ENCODE measurements at places on chromosomes 4 and X.

DNA sequence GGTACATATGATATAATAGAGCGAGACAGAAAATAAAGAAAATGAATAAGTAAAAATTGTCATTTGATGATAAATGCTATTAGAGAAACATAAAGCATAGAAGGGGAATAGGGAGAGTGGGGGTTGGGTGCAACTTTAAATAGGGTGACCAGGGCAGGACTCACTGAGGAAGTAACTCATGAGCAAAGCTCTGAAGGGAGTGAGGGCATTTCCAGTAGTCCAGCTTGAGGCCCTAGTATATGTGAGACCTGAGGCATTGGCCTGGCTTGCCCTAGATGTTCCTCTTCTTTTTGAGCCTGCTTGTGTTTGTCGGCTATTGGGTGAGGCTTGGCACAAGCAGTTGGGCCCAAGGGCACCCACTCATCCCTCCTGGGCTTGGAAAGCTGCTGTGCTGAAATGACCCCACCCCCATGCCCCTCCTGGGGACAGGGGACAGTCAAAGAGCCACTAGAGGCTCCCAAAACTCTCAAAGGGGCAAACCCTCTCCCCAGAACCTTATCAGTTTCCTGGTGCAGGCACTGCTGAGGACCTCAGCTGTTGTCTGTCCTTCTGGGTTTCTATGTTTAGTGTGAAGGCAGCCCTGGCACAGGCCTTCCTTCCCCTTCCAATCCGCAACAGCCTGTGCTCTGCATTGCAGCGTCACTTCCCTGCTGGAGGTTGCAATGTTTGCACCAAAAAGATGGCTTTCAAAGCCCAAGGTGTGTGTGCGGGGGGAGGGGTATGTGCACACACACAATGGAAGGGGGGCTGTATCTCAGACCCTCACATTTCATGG lies 40.1 kb downstream of the APLN start:
- DNase-seq: no peak

DNA sequence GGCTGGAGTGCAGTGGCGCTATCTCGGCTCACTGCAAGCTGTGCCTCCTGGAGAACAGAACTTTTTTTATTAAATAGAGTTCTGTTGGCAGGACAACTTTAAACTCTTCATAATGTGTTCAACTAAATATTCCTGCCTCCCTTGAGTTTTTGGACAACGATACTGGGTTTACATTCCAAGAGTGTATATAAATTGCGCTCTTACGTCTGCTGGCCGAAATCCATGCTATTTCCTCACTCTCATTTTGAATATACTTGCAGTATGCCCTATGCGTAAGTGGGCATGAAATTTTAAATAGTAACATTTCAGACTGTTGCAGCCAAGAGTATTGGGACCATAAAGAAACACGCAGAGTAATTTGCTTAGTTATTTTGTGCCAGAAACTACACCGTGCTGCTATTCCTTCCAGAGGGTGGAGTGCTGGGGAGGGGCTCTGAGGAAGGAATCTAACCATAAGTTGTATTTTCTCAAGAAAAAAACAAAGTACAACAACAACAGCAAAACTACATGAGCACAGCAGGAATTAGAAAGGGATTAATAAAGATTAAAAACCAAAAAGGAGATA lies 480.0 kb downstream of the NLGN4X start:
- no peak for DNase-seq

DNA sequence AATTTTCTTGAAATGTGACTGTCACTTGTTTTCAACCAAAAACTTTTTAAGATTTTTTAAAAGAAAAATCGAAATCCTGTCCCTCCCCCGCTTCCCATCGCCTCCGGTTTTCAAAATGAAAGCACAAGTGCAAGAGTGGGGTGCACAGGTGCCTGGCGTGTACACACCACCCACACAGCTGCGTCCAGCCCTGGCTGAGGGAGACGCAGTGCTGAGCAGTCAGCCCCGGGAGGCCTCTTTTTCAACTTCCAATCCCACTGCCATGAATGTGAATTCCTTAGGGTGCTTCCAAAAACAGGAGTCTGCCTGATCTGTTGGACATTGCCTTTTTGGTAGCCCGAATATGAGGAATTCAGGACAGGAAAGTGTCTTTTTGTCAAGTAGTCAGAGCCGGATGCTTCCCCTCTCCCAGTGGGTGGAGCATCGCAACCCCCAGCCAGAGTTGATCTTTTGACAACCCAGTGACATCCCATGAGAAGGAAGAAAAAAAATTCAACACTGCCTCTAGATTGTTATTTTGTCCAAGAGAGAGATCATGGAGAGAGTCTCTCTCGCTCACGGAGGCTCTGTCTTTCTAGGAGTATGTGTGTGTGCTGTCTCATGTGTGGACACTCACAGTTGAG lies 8.9 kb downstream of the PRRG3 start:
- DNase-seq: no peak

DNA sequence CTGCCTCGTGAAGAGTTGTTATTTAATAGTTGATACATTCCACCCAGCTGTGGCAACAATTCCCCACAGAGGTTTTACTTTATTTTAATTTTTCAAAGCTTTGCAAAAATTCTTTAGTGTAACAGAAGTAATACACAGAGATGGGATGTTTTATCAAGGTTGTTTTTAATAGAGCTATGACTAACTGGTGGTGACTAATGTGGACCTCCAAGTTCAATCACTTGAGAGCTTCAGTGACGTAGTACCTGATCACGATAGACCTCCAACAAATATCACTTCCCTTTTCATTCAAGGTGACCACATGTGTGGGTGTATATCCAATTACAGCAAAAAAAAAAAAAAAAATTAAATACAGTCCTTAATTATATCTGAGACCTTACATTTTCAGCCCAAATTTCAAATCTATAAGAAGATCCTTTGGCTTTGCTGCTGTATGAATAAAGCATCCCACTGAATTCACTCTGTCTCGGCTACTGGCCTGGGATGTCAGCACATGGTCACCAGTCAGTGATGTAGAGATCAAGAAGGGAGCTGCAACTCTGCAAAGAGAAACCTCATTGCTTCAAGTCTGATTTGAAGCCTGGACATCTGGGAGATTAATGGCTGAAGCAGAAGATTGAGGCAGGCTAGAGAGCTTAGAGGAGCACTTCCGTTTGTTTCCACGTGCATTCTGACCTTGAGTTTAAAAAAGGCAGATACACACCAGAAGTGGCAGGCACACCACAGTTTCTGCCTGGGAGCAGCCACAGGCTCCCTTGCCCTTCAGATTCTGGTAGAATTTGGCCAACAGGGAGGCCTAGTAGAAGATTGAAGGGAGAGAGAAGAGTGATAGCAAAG lies 345.9 kb upstream of the NOCT start:
- no peak for DNase-seq

DNA sequence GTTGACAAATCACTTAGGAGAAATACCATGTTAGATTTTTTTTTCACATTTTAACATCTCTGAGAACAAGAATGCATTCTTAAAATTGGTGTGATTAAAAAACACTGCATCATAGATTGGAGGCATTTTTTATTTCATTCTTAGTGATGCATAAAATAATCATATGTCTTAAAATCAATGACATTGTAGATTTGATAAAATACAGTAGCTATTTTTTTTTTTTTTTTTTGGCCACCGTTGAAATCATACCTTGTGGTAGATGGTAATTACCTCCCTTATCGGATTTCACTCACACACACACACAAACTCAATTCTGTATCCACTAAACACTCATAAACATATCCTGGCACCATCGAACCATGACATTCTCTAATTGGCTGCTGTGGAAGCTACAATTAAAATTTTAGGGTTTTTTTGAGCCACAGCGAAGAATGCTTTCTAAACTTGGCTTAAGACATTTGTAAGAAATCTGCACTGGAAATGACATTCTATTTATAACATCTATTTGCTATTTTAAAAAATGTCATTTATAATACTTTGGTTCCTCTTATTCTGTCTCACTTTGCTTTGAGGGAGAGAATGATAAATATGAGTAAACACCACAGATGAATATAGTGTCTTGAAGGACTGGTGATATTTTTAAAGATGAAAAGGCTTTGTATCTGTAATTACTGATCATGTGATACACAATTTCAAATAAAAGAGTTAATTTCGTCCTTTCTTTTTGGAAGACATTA lies 60.1 kb downstream of the CCSER1 start:
- DNase-seq: no peak

DNA sequence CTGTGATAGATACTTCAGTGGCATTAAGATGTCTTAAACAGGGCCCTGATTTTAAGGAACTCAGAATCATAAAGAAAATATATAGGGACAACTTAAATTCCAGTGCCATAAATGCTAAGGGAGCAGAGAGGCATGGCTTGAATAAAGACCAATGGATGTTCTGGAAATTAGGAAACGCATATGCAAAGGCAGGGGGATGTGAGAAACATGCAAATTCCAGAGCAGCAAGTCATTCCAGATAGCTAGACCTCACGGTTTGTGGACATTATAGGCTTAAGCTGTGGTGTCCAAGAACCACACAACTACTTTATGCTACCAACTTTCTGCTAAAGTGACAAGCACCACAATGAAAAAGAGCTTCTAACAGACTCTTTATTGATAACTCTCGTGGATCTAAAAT lies 132.6 kb upstream of the ANK2 start:
- DNase-seq: no peak

Data from CMK (cell line).